ENCODE measurements at places on chromosomes 12 and 14.

- DNase-seq, result no peak
Observed at GRCh38 chr14:72017290-72017689, 85.1 kb downstream of the RGS6 start.

DNA sequence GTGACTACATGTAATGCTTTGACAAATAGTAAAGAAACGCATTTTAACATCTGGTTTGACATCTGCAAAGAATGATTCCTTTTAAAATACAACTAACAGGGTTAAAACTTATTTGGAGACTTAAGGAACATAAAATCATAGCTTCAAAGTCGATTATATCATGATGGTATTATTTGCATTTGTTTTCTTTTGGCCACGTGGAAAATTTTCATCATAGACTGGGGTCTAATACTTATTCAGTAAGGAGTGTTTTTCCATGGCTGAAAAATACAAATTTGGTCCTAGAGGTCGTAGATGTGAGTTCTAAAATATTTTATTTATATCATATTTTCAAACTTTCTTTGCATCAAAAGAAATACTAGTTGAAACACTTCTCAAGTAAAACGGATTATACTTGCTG is 31.5 kb upstream of the LMNTD1 start:
- no peak for DNase-seq

GRCh38 chr12:1403417-1403816 is 191.0 kb downstream of the FBXL14 start:
- no peak for DNase-seq

DNA sequence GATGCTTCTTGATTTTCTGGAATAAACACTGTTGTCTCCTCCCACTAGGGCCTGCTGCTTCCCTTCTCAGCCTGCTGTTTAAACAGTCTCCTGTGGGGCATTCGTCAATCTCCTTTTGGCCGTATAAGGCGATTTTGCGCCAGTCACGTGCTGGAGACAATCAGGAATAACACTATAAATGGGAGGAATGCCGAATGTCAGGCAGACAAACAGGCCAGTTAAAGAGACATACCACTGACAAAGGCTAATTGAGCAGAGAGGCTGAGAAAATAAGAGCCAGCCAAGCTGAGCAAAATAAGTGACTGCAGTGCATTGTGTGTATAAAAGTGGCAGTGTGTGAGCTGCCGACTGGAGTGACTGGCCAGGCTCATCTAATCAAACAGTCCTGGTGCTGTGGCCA is 23.3 kb downstream of the DMAC2L start:
- no peak for DNase-seq

- no peak for DNase-seq
Observed at GRCh38 chr12:55250944-55251343, 6.5 kb downstream of the OR6C74 start.
